ENCODE measurements at places on chromosomes 13 and 19.

DNA sequence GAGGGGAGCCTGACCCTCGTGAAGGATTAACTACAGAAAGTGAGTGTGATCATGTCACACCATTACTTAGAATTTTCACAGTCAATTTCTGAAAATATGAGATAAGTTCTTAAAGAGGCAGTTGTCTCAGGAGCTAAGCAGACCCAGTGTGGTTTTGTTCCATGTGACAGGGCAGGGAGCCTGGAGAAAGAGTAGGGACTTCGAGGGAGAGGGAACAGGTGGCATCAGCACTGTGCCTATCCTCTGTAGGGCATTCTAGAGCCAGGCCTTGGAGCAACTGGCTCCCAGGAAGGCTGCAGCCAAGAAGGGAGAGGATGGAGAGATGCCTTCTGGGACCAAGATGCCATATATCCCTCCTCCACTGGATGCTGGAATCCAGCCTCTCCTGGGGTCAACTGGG, 183.0 kb downstream of the TSHZ3 start:
- no peak for DNase-seq

DNA sequence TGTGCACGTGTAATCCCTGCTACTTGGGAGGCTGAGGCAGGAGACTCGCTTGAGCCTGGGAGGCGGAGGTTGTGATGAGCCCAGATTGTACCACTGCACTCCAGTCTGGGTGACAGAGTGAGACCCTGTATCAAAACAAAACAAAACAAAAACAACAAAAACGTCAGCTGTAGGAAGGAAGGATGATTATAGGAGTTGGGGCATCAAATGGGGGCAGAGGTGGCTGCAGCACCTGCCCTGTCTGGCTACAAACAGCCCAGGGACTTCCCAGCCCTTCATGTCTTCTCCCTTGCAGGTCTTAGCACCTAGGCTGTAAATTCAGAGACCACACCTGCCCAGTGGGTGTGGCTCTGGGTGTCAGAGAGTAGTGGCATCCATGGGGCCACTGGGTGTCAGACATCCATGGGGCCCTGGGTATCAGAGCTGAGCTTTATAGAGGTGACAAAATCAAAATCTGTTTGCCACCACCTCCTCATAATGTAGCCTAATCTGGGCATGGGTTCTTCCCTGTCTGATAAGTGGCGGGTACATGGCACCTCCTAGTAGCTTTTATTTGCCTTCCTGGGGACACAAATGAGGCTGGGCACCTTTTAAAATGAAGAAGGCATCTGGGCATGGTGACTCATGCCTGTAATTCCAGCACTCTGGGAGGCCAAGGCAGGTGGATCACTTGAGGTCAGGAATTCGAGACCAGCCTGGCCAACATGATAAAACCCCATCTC, 4.7 kb upstream of the B3GNT3 start:
- DNase-seq, result no peak

DNA sequence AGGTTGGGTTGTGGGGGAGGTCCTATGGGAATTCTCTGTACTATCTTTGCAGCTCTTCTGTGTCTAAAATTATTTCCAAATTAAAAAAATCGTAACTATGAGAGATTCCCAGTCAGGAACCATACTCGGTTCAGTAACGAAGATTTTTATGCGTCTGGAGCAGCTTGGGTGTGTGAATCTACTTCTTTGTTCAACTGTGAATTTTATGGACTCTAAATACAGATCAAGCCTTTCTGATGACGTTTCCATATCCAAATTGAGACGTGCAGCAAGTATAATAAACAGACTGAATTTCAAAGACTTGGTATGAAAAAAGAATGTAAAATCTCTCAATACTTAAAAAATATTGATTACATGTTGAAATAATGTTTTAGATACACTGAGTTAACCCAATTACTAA, 30.9 kb downstream of the MLLT1 start:
- DNase-seq, result no peak

- no peak for DNase-seq
Observed at GRCh38 chr13:93700115-93700514, 473.5 kb downstream of the GPC6 start.

DNA sequence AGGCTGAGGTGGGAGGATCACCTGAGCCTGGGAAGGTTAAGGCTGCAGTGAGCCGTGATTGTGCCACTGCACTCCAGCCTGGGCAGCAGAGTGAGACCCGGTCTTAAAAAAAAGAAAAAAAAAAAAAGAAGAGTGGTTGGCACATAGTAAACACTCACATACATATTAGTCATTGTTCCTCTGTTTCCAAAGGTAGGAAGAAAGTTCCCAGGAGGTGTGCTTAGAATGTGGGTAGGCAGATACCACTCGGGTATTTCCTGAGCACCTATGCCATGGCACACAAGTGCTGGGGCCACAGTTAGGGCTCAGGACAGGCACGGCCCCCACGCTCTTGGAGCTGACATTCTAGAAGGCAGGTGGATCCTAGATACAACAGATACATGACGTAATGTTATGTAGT, 41.4 kb downstream of the SIPA1L3 start:
- no peak for DNase-seq

GRCh38 chr13:99717959-99718674, 216.8 kb downstream of the TM9SF2 start:
- no peak for DNase-seq

- DNase-seq, result no peak
Observed at GRCh38 chr19:7928741-7929701, 3.1 kb upstream of the CTXN1 start.

- no peak for DNase-seq
Observed at GRCh38 chr13:75482820-75483079, 781 bp upstream of the TBC1D4 start.

DNA sequence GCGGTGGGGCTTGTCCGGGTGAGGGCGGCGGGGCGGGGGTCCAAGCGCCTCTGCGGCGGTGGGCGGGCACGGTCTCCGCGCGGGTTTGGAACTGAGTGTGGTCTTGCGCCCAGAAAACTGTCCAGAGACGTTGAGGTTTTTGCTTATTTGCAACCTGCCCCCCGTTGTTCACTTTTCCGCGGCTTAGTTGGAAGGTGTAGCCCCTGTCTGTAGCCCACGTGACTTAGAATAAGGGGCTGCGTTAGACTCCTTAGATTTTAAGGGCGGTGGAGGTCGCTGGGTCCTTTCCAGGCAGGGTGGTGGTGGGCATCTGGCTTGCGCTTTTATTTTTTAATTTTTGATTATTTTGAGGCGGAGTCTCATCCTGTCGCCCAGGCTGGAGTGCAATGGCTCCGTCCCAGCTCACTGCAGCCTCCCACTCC, 748 bp downstream of the RPS15 start:
- DNase-seq, result no peak

GRCh38 chr13:50077431-50077830, 62.2 kb downstream of the KCNRG start:
- DNase-seq, result no peak

GRCh38 chr13:96294930-96295881, 205.3 kb downstream of the HS6ST3 start:
- DNase-seq, result no peak

All from activated T-helper 1 cell treated with anti-CD3 and anti-CD28 coated beads, Interleukin-12 subunit alpha, Interleukin-12 subunit beta, Interleukin-2, Interleukin-4 antibody, amounts not matched to agents 30 ng/mL and 10 ng/mL and 1 ng/mL, durations not matched to agents 14 hours and 24 hours and 36 hours (primary cell).